ENCODE measurements at places on chromosomes 12 and 14.

GRCh38 chr14:86084097-86084496 lies 554.2 kb downstream of the FLRT2 start:
- DNase-seq = no peak

DNA sequence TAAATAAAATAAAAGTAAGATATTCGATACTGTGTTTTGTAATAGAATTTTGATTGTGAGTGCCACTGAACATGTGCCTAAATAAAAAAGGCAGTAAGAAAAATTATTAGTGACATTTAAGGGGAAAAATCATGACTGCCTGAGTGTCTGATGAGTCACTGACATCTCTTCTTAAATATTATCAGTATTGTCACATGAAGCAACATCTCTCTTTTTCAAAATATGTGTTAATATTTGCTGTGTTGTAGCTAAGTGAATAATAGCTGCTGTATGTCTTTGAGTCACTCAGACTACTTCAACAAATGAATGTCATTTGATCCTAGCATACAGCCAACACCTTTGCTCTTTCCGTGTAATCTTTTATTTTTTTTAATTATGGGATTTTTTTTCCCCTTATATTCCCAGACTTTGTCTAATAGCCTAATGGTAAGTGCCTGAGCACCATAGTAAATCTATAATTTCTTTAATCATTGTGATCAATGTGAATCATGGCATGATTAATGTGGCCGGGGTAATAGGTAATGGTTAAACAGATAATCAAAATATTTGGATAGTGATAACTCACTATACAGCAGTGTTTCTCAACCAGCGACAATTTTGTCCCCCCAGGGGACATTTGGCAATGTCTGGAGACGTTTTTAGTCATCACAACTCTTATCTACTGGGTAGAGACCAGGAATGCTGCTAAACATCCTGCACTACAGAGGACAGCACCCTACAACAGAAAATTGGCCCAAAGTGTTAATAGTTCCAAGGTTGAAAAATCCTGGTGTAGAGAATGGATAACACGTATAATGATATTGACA lies 11.7 kb upstream of the OTX2 start:
- DNase-seq = no peak

- DNase-seq = no peak
Measured at GRCh38 chr14:50060871-50061663, 55.3 kb downstream of the VCPKMT start.

DNA sequence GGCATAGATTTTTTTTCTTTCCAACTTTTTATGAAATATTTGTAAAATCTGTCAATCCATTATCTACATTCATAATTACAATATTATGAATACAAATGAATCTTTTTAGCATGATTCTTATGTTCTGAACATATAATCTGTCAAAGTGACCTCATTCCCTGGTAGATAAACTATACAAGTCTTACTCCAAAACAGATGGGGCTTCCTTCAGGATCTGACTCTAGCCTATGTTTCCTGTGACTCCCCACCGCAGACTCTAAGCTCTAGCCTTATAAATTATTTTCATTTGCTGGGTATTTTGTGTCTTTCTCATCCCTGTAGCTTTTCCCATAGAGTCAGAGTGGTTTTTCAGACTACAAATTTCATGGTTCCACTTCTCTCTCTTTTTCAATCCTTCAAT lies 202.1 kb upstream of the KITLG start:
- DNase-seq = no peak
